ENCODE measurements at places on chromosomes 4 and X. TPM values are rescaled to one million over a fixed set of nuclear protein-coding genes. Genes with fewer than 3 reads are reported as not detected.
A peak's percentile ranks its signal among the peaks of the same experiment; 100 is the strongest.

GRCh38 chr4:138241281-138242075 lies 671 bp downstream of the SLC7A11 start:
- DNase-seq: peak; percentile 58
- no peaks in the 10 kb centered on the region for H3K27me3 ChIP-seq

DNA sequence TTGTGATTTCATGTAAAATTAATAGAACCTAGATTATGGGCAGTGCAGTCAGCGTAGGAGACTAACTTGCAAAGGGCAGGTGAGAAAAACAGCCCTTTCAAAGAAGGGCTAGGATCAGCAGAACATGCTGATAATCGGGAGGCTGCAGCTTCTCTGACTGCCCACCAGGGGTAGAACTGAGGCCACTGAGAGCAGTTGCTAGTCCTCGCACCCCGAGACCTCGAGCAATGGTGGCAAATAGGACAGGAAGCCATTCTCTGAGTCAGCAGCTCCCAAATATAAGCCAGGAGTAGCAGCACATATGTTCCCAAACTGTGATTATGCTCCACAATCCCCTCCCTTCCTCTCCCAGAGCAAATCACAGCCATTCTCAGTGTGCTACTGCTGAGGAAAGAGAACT lies 186.5 kb downstream of the MSL3 start:
- H3K4me3 ChIP-seq: no peak overlapping the region
- H3K27me3 ChIP-seq: no peaks in the 10 kb centered on the region
- no peak overlapping the region for H3K27ac ChIP-seq

DNA sequence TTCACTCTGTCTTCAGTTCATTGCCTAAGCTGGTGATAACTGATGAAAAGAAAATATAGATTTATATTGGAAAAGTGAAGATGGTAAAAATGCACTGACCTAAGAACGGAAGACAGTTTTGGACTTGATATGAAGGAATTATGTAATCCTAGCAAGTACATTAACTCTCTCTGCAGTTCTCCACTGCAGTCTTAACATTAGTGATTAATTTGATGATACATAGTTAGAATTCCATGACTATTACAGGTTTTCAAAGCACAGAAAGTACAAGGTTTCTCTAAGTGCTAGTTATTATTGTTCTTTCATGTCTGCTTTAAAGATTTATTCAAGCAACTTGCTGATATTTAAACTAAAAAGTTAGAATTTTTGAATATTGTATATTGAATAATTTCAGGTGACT lies 1591.7 kb upstream of the ADGRL3 start:
- peaks cover 7% of the 10 kb centered on the region for H3K4me1 ChIP-seq
- no peaks in the 10 kb centered on the region for H3K27me3 ChIP-seq
- DNase-seq: peak; percentile 13
- no peak overlapping the region for H3K4me3 ChIP-seq

DNA sequence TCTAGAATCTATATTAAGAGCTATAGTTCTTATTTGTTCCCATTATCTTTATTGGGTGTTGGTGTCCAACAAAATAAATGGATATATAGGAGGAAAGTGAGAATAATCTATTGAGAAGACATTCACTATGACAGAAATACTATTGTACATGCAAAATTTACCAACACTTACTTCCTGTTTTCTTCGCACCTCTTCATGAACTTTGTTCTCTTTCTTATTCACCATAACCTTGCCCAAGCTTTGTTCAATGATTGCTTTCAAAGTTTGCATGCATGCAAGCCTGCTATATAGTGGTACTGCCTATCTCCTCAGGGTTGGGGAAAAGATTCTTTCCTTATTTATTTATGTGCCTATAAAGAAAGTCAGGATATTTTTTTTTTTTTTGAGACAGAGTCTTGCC lies 176.4 kb upstream of the JADE1 start:
- no peak overlapping the region for H3K27ac ChIP-seq
- peaks cover 17% of the 10 kb centered on the region for H3K4me1 ChIP-seq
- no peak overlapping the region for H3K4me3 ChIP-seq
- H3K27me3 ChIP-seq: no peaks in the 10 kb centered on the region

DNA sequence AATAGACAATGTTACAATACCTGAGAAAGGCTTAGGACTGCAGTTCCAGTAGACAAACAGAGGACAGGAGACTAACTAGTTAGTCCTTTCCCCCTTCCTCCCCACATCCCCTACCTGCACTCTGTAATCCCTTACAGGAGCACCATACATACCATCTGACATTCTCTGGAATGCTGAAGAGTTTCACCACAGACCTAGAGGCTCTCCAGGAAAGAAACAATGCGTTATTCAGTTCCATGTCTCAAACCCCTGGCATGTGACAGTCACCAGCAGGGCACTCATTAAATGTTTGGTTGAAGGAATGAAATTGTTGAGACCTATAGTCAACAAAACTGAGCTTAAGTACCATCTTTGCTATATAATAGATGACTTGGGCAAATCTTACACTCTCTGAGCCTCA lies 100.2 kb upstream of the USP38 start:
- H3K4me1 ChIP-seq: peaks cover 13% of the 10 kb centered on the region
- H3K36me3 ChIP-seq: no peaks in the 10 kb centered on the region
- H3K27me3 ChIP-seq: no peaks in the 10 kb centered on the region
- H3K4me3 ChIP-seq: no peak overlapping the region
- DNase-seq: no peak

DNA sequence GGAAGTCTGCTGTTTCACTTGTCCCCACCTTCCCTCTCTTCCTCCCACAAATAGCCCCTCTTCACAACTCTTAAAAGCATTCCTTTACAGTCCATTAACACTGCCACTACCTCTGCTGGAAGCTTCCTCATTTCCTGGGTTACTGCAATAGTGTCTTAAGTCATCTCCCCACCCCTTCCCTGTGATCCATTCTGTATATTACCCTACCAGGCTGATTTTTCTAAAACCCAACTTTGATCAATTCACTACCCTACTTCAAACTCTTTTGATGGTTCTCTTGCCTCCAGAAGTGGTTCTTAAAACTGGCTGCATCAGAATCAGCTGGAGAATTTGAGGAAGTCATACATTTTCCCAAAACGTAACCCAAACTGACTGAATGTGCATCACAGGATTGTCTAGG lies 8.8 kb upstream of the XIAP start:
- no peak overlapping the region for H3K27ac ChIP-seq
- H3K4me3 ChIP-seq: no peak overlapping the region
- H3K36me3 ChIP-seq: no peaks in the 10 kb centered on the region
- DNase-seq: no peak
- H3K4me1 ChIP-seq: peaks cover 6% of the 10 kb centered on the region

DNA sequence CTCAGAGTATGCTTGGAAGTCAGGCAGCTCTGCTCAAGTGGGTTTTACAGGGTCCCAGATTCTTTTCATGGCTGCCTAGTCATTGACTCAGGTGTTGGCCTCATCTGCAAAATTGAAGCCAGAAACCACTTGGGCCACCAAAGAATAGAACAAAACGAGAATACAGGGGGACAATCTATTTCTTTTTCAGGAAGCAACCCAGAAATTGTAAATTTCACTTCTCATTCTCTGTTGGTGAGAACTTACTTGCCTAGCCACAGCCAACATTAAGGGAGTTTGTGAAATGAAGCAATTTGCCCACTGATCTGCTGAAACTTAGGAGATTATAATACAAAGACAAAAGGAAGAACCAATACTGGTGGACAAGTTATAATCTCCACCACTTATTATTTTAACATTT lies 8.6 kb upstream of the TKTL2 start:
- H3K4me1 ChIP-seq: no peaks in the 10 kb centered on the region
- H3K4me3 ChIP-seq: no peak overlapping the region
- H3K27me3 ChIP-seq: no peaks in the 10 kb centered on the region
- H3K36me3 ChIP-seq: no peaks in the 10 kb centered on the region
- DNase-seq: no peak
- H3K27ac ChIP-seq: no peak overlapping the region

DNA sequence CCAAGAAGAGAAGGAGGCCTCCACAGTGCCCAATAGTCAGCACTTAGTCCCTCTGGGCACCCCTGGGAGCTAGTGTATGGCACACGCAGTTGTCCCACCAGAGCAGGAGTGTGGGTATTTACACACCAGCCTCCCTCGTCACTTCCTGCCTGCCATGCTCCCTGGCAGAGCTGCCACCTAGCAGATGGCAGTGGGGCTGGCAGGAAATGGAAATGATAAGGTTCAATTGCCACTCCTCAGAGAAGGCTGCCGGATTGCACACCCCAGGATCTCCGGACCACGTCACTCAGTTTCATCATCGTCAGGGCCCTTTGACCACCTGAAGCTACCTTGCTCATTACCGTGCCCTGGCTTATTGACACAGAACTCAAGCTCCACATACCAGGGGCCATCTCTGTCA lies 173.3 kb upstream of the PSAPL1 start:
- no peaks in the 10 kb centered on the region for H3K4me1 ChIP-seq
- H3K27ac ChIP-seq: no peak overlapping the region
- peaks cover 21% of the 10 kb centered on the region for H3K27me3 ChIP-seq
- H3K4me3 ChIP-seq: no peak overlapping the region

GRCh38 chrX:3598046-3598605 lies 115.3 kb downstream of the PRKX start:
- H3K4me1 ChIP-seq: no peaks in the 10 kb centered on the region
- DNase-seq: no peak
- H3K27me3 ChIP-seq: no peaks in the 10 kb centered on the region
- no peak overlapping the region for H3K4me3 ChIP-seq
- H3K27ac ChIP-seq: no peak overlapping the region
- H3K36me3 ChIP-seq: peaks cover 5% of the 10 kb centered on the region

DNA sequence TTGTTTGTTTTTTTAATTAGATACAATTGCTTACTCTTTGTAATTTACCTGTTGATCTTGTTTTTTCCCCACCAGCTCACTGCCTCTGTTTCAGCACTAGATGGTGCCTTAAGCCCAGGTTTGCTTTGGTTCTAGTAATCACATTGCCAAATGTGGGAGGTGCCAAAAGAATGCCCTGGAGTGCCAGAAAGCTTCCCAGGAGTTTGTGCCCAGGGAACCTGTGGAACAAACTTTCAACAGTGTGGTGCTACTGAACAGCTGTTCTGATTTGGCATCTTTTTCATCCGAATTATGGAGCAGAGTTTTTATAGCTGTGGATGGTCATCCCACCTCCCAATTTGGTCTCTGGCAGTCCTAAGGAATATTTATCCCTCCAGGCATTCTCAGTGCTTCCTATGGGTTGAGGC lies 1000.7 kb downstream of the STIM2 start:
- no peaks in the 10 kb centered on the region for H3K27me3 ChIP-seq
- H3K4me1 ChIP-seq: peaks cover 11% of the 10 kb centered on the region
- DNase-seq: peak; percentile 83
- H3K27ac ChIP-seq: no peak overlapping the region

- no peaks in the 10 kb centered on the region for H3K27me3 ChIP-seq
- no peaks in the 10 kb centered on the region for H3K36me3 ChIP-seq
- peak; percentile 43 for DNase-seq
Measured at GRCh38 chrX:127129510-127129909, 310.0 kb downstream of the PRR32 start.

Gene ARMCX2
- not detected for total RNA-seq

Gene NDUFC1
- total RNA-seq: 86.1 TPM

Gene ARHGEF9
- total RNA-seq: 33.6 TPM

Gene ATP1B4
- total RNA-seq: not detected

Gene HERC5
- total RNA-seq: 0.54 TPM

Gene FAAH2
- total RNA-seq: 1.7 TPM
